ENCODE measurements at places on chromosomes 5 and 9.
A peak's percentile ranks its signal among the peaks of the same experiment; 100 is the strongest.

- no peak for DNase-seq
These were observed 44.7 kb downstream of the ARHGEF28 start for GRCh38 chr5:73670731-73671130.

DNA sequence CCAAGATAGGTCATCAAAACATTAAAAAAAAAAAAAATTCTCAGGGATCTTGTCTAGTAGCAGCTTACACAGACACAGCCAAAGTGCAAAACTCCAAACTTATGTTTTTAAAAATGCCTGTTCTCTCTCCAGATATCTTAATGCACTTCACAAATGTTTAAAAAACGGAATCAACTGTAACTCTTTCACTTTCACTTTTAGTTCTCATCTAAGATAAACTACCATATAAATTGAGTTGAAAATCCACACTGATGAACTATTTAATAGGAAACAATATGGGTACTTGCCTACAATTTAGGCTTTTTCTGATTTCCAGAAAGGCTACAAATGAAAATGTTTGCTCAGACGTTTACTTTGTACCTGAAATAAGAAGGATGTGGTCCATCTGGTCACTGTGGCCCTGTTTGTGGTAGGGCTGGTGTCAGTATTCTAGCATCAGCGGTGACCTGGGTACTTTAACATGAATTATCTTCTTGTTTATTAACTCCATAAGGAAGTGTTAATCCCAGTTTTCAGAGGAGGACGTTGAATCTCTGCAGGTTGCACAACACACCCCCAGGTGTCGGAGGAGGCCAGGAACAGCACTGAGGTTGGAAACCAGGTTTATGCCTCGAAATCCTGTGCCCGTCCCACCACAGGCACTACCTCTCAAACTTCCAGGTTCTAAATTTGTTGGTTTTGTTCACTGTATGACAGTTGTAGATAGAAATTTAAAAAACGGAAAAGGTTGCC, 13.3 kb upstream of the LPCAT1 start:
- no peak for DNase-seq

DNA sequence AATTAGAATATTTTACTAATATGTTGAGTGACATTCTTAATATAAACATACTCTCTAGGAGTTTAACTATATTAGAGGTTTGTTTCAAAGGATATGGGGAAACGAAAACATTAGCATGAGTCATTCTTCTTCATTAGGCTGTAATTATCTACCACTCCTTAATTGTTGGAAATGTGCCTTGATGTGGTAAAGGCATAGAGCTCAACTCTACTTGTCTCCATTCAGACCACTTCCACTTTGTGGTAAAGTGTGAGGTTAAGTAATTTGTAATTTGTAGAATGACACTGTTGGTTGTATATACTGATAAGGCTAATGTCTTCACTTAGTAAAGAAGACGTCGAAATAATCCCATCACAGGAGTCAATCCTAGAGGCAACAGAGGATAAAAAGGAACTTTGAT, 58.1 kb downstream of the HAPLN1 start:
- no peak for DNase-seq

- no peak for DNase-seq
These were observed 61.1 kb downstream of the MTRR start for GRCh38 chr5:7930011-7930410.

GRCh38 chr5:143898381-143898780, 86.4 kb downstream of the HMHB1 start:
- no peak for DNase-seq

DNA sequence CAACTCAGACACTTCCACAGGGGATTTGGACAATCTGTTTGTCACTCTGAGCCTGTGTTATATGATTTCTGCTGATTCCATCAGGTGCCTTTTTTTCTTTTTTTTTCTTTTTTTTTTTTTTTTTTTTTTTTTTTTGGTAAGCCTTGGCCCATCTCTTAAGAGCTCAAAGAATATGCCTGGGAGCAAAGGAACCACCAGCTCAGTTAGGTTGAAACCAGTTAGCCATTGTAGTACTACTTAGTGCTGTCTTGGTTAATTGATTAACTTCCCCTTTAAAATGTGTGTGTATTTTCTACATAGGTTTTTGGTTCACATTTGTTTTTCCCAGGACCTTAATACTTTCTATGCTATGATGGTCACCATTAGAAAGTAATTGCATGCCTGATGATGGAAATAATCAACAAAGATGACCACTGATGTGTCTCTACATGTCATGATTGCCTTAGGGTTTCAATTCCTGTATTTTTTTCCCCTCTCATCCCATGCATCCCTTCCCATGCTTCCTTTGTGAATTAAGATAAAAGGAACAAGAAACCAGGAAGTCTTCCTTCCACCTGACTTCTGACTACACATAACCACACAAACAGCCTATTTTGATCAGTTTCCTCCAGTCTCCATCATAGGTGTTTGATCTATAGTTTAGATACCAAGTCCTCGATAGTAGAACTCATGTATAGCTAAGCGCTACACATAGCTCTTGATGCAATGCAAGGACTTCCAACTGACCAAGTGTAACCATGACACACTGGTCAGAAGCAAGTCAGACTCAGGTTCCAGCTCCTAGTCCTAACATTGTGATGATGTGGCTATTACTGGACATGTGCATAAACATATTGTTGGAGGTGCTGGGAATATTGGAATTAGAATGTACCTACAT, 306.1 kb downstream of the EFNA5 start:
- peak; percentile 54 for DNase-seq

- DNase-seq = no peak
These were observed 307.7 kb upstream of the TLE4 start for GRCh38 chr9:79264041-79264440.

DNA sequence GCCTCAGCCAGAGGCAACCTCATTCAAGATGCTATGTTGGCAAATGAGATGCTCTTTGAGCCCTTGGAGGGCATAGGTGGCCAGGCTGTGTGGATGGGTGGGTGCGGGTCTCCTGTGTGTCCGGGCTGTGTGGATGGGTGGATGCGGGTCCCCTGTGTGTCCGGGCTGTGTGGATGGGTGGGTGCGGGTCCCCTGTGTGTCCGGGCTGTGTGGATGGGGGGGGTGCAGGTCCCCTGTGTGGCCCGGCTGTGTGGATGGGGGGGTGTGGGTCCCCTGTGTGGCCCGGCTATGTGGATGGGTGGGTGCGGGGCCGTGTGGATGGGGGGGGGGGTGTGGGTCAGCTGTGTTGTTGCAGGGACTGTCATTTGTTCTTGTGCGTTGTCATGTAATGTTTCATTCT, 136.6 kb upstream of the COL5A1 start:
- DNase-seq = no peak

- DNase-seq = peak; percentile 97
These were observed 34.2 kb upstream of the MYOT start for GRCh38 chr5:137833463-137833862.

- DNase-seq = no peak
These were observed 493.7 kb downstream of the ZNF608 start for GRCh38 chr5:124252747-124253146.

GRCh38 chr5:110268283-110268682, 458.2 kb downstream of the TMEM232 start:
- DNase-seq = no peak

- no peak for DNase-seq
These were observed 14.5 kb downstream of the PHAX start for GRCh38 chr5:126615286-126615685.

DNA sequence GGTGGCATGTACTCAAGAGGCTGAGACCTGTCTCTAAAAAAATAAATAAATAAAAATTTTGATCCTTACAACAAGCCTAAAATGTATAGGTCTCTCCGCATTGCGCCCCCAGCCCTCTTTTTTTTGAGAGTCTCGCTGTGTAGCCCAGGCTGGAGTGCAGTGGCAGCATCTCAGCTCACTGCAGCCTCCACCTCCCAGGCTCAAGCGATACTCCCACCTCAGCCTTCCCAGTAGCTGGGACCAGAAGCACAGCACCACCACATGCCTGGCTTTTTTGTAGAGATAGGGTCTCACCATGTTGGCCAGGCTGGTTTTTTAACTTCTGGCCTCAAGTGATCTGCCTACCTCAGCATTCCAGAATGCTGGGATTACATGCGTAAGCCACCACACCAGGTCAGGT, 2.2 kb upstream of the GARIN3 start:
- DNase-seq = no peak

DNA sequence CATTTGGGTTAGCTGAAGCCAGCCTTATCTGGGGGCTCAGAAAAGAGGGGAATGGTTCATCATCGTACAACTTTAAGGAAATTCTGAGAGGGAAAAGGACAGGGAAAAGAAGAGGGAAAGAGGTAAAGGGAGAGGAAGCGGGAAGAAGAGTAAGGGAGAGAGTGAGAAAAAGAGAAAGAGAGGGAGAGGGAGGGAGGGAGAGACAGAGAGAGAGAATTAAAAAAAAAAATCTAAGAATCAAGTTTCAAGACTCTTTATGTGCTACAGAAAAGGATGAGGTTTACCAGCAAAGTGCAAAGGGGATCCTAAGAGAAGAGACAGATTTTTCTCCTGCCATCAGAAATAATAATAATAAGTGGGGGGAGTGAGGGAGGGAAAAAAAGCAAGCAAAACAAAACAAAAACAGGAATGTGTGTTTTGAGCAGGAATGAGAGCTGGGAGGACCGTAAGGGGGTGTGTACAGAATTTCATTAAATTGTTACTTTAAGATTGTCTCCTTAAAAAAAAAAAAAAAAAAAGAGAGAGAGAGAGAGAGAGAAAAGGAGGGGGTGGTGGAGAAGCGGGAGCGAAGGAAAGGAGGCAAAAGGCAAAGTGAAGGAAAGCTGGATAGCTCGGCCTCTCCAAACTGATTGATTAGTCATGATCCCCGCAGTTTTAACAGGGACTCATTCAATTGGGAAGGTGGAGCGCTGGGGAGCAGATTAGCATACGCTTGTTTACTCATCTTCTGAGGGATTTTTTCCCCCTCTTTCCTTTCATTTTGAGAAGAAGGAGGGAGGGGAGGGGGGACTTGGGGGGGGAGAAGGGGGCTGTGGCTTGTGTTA, 438 bp upstream of the PAPPA start:
- peak; percentile 44 for DNase-seq

Data from renal cortical epithelial cell (primary cell).